ENCODE measurements at places on chromosomes 4 and X.

DNA sequence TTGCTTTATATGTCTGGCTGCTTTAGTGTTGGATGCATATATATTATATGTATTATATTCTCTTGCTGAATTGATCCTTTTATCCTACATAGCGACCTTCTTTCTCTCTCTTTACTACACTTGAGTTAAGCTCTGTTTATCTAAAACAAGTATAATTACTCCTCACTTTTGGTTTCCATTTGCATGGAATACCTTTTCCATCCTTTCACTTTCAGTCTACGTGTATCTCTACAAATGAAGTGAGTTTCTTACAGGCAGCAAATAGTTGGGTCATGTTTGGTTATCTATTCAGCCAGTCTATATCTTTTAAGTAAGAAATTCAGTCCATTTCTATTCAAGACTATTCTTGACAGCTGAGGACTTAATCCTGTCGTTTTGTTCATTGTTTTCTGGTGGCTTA lies 167.5 kb upstream of the USP38 start:
- no peak for DNase-seq

DNA sequence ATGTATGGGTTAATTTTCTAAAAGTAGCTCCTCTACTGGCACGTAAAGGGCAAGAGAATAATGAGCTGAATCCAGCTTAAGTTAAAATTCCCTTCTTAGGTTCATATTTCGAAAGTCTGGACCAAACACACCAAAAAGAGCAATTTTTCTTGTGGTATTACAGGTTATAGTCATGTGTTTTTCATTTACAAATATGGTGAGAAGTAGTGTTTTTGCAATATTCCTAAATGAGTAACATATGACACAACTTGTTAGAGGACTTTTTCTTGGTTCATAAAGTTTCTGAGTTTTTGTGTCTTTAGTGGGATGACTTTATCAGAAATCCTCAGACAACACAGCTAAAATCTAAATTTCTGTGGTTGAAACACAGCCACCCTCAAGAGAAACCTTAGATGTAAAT lies 172.1 kb downstream of the AFF2 start:
- no peak for DNase-seq

DNA sequence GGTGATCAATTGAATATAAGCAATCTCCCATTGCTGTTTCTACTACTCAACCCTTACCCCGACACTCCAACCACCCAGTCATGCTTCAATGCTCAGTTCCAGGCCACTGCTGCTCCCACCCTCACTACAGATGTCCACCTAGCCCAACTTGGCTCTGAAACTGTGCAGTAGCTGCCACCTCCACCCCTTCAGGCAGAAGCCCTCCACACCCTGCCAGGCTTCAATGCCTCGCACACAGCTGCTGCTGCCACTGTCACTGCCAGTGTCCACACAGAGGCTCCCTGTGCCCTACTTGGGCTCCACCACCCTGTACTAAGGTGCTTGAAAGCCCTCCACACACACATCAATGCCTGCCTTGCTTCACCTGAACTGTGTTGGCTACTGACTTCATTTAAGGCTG lies 34.6 kb downstream of the LAMTOR3 start:
- DNase-seq, result no peak

DNA sequence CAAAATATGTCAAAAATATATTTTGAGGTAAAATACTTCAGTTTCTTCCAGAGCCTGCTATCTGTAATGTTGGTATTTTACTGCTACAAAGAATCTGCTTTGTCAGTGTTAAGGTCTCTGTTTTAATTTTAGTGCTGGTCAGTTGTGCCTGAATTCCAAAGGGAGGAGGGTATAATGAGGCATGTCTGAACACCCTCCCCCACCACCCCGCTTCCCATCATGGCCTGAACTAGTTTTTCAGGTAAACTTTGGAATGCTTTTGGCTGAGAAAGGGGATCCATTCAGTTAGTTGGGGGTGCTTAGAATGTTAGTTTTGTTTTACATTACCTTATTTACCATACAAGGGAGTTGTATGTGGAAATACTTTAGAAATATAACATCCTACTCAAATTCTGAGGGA lies 158.5 kb downstream of the MID1IP1 start:
- DNase-seq, result no peak

DNA sequence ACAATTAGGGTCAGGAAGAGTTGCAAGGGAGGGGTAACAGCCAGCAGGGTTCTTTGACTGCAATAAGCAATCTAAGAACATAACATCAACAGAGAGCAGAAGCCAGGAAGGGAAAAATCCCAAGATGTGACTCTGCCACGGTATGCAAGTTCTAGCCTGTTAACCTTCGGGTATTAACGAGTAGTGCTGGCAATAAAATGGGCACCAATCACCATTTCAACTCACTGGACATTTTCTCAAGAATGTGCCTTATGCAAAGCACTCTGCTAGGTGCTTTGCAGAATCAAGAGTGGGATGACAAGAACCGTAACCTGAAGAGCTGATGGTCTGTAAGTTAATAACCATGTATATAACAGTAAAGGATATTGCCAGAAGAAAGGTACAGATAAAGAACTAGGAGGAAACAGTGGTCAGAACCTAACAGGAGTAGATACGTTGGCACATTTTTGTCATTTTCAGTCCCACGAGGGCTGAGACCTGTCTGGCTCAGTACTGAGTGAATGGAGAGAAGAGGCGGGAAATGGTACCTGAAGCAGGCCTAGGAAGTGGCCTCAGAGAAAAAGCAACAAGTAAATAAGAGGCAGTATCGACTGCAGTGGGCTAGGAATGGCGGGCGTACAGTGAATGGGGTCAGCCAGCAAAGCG lies 2.7 kb downstream of the ELOVL6 start:
- no peak for DNase-seq

DNA sequence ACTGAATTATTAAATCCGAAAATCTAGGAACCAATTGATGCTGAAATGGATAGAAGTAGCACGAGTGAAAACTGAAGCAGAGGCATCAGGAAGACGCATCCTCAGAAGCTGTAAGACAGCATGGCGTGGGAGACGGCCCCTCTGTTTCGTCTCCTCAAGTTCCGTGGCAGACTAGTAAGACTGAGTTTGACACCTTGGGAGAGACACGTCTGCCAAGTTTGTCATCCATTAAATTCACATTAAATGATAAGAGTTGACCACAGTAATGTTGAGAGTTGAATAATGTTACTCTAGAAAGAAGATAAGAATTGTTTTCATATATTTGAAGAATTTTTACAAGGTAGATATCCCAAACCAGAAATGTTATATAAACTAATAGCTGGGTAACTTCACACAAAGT lies 736.1 kb upstream of the FRG1 start:
- no peak for DNase-seq

- no peak for DNase-seq
Observed at GRCh38 chrX:3166670-3167455, 125.6 kb downstream of the ARSF start.

DNA sequence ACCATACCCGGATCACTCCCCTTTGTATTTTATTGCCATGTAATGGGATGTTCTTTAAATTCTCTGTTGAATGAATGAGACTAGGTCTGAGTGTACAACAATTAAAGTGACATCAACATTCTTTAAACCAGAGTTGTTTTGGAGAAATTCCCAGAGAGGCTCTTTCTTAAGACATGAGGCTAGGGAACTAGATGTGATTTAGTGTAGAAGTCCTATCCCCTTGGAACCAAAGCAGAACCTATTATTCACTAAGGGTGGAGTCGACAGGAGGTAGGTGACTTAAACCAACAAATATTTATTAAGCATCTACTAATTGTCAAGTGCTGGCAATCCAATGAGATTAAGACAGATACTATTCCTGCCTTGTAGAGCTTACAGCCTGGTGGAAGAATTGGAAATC lies 1.7 kb downstream of the EIF1AX start:
- DNase-seq, result no peak

- DNase-seq, result no peak
Observed at GRCh38 chr4:108454227-108454626, 166.1 kb upstream of the RPL34 start.

- DNase-seq, result no peak
Observed at GRCh38 chr4:5004496-5004895, 14.8 kb downstream of the CYTL1 start.

- DNase-seq, result no peak
Observed at GRCh38 chr4:7808181-7808580, 131.5 kb downstream of the AFAP1 start.

DNA sequence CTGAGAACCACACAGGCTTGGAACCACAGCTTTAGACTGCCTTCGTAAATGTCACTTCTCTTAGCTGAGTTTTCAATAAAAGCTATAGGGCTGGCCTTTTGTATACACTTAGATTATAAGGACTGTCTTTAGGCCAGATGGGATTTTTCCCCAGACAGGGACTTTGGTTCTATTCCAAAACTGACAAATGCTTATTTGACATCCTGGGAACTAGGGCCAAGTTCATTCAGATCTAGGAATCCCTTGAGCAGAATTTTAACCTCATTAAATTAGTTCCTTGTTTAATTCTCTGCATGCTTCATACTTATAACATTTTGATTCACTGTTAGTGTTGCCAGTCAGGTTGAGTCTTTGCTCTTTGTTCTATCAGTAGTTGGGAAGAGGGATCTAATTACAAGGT lies 23.1 kb downstream of the ZRSR2 start:
- no peak for DNase-seq

DNA sequence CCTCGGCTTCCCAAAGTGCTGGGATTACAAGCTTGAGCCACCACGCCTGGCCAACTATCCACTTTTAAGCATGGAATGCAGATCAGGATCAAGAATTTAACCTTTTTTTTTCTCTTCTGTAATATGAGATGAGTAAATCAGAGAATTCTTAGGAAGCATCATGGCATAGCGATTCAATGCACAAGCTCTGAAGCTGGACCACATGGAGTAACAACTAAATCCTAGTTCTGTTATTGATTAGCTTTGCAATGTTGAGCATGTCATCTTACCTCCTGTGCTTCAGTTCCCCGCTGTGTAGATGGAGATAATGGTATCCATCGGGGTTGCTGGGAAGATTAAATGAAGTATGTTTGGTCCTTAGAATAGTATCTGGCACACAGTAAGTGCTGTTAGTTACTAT lies 1.9 kb upstream of the SNX25 start:
- no peak for DNase-seq

- DNase-seq, result no peak
Observed at GRCh38 chr4:651884-652642, 22.0 kb downstream of the ATP5ME start.

GRCh38 chr4:39712819-39713607 lies 15.1 kb downstream of the UBE2K start:
- DNase-seq, result no peak

DNA sequence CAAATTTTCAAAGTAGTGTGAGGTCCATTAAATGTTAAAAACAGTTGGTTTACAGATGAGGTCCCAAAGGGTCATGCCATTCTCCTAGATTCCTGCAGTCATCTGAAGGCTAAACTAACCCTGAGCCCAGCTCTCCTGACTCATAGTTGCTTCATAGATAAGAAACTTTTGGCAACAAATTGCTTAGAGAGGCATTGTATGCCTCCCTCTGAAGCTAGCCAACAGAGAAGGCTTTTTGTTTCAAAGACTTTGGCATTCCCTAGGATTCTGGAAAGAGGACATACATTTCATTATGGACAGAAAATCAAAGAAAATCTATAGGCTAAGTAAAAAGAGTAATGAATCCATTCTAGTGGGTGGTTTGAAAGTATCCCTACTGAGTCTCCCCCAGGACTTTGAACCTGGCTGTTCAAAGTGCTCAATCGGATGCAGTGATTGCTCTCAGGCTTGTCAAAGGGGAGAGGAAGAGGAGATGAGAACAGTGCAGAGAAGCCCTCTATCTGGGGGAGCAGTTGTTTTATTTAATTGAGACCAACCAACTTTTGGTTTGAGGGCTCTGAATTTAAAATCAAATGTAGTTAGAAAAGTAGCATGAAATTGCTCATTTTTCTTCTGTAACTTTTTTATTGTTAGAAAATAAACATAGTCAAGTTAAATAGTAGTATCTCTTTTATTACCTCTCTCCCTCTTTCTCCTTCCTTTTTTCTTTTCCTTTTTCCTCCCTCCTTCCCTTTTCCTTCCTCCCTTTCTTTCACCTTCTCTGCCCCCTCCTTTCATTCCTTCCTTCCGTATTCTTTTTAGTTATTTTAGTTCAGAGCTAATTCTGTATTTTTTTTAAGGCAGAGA lies 72.3 kb upstream of the ZNF518B start:
- no peak for DNase-seq

- no peak for DNase-seq
Observed at GRCh38 chrX:25020905-25021449, 5.2 kb upstream of the ARX start.

GRCh38 chr4:8579526-8580320 lies 469 bp upstream of the GPR78 start:
- DNase-seq, result no peak

GRCh38 chr4:186570193-186570996 lies 15.0 kb upstream of the MTNR1A start:
- DNase-seq, result no peak

GRCh38 chr4:24197955-24198354 lies 308.1 kb upstream of the PPARGC1A start:
- DNase-seq, result no peak

- no peak for DNase-seq
Observed at GRCh38 chr4:98937986-98938720, 9.2 kb upstream of the EIF4E start.

DNA sequence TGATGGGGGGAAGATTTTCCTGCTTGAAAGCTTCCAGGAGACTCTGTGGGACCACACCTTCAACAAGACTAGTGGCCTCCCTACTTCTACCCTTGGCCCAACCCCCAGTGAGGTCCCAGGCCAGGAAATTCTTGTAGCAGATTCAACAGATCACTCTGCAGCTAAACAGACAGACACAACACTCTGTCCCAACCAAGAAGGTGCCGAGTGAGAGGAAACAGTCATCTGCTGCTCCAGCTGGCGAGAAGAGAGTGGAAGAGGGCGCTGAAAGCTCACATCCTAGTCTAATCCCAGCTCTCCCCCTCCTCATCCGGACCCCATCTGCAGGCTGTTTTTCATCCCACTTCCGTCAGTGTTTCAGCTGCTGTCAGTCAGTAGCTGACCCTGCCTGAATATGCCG lies 63.4 kb downstream of the CHRDL1 start:
- no peak for DNase-seq

GRCh38 chrX:20066968-20067708 lies 49.6 kb downstream of the MAP7D2 start:
- no peak for DNase-seq

DNA sequence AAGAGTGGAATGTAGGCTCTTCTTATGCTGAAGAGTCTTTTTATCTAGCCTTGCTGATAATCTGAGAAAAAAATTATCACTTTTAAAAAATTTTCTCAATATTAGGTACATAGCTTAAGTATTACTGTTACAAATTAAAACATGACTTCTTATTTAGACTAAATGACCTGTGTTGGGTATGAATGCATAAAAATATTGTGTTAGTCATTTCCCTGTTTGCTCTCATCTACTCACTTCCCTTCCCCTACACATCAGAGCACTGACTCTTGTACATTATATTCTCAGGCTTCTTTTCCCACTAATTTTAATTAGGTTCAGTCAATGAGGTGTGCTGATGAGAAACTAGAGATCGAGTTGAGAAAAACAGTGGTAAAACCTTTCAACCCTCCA lies 881.0 kb downstream of the PCDH18 start:
- DNase-seq, result no peak

DNA sequence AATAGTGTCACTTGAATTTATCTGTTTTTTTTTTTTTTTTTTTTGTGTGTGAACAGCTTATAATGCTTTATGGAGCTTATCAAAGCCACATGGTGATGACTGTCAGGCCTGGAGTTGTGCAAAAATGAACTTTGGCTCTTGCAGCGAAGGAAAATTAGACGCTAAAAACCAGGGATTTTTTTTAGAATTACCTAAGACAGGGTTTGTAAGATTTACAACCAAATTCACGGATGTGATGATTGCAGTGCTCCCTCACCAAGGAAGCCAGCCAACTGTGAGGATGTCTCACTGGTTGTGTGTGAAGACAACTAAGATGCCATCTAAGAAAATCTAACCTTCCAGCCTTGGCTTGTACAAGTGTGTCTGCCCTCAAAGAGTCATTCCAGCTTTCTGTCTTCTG lies 127.1 kb upstream of the SLC4A4 start:
- DNase-seq, result no peak

Measured in midbrain (tissue), 1 donor.